ENCODE measurements at places on chromosomes 2 and 18.

DNA sequence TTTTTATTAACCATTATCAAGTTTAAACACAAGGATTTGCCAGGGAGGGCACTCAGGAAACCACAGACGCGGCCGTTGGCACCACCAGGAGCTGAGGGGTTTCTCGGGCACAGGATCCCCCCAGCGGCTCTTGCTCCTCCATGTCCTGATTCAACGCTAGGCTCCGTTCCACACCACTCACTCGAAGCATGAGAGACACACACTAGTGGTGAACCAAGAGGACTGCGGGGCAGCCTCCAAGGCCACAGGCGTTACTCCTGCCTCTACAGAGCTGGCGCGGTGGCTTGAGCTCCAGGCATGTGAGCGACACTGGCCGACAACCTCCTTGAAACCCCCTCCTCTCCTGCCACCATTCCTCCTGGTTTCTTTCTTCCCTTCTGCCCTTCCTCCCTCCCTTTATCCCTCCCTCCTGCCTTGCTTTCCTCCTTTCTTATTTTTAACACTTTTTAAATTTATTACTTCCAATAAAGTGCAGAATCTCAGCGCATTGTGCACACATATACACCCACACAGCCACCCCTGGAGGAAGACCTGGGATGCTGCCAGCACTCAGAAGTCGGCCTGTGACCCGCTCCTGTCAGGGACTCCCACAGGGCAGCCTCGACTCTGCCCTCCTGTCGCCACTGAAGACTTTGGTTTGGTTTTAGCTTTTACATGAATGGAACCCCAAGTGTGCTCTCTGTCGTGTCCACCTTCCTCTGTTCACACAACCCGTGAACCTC, 21.7 kb downstream of the COX7A2L start:
- no peak for DNase-seq

- no peak for DNase-seq
Measured at GRCh38 chr2:228614741-228615140, 433.3 kb upstream of the SPHKAP start.

DNA sequence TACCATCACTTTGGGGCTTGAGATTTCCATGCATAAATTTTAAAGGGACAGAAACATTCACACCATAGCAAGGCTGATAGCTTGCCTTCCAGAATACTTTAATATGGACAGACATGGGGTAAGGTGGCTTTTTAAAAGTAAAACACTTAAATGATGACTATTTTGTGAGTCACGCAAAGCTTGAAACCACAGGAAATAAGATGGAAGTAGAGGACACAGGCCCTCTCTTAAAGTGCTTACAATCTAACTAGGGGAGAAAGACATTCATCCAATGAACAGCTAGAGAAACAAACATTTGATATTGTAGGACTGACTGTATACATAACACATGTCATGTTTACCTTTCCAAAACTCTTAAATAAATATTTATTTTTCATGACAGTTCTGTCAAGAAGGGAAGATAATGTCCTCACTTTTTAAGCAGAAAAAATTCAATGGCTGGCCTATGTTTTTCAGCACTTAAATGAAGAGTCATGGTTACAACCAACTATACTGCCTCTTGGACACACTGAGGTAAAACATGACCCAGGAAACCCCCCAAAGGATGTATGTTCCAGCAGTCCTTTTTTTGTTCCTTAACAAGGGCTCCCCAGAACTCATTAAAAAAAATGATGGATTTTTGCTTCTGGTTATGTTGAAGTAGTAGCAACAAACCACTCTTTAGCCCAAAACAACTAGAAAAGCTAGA, 120.0 kb upstream of the RBMS1 start:
- no peak for DNase-seq

DNA sequence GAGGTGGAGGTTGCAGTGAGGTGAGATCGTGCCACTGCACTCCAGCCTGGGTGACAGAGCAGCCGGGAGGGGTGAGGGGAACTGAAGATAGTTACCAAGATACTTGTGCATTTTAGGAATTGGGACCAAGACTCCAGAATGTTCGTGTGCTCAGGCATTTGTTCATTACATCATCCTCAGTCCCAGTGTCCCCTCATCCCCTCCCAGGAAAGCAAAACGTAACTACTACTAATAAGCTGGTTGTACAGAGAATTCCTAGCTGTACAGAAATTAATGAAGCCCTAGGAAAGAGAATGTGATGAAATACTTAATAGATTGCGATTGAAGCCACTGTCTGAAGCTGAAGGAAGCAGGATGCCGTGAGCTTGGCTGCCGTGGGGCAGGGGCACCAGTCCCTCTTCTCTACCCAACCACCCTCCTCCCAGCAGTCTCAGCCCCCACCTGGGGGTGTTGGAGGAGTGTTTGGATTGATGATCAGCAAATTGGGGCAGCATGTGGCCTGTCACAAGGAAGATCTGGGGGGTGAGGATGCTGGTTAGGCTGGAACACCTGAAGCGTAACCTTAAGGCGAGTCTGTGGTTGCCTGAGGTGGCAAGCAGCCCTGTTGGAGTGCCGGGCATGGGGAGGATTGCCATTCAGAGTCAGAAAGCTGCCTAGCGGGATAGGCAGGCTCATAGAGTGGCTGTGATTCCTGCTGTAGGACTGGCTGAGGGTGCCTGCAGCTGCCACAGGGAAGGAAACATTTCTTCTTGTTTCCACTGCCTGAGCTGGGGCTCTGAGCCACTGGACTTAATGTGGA, 140.9 kb downstream of the SH3RF3 start:
- no peak for DNase-seq

GRCh38 chr2:168993538-168993937, 37.6 kb downstream of the ABCB11 start:
- DNase-seq: no peak
